Stimulated activated CD4-positive, alpha-beta T cell treated with anti-CD3 and anti-CD28 coated beads, Interleukin-2, amount 100 ng/mL, for 24 hours (primary cell): ENCODE measurements at places on chromosomes 1 and 21.

DNA sequence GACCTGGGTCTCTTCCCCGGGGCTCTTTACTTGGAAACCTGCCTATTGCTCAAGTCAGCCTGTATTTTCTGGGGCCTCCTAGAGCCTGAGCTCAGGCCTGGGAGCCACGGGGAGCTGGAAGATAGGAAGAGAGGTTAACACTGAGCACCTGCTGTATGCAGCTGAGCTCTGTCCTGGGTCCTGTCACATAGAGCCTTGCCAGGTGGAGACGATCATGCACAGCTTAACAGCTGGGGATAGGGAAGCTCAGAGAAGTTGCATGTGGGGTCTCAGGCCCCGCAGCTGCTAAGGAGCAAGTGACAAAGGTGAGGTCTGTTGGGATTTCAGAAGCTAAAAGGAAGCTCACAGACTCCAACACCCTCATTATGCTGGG, 127.4 kb upstream of the TMEM51 start:
- DNase-seq: no peak

DNA sequence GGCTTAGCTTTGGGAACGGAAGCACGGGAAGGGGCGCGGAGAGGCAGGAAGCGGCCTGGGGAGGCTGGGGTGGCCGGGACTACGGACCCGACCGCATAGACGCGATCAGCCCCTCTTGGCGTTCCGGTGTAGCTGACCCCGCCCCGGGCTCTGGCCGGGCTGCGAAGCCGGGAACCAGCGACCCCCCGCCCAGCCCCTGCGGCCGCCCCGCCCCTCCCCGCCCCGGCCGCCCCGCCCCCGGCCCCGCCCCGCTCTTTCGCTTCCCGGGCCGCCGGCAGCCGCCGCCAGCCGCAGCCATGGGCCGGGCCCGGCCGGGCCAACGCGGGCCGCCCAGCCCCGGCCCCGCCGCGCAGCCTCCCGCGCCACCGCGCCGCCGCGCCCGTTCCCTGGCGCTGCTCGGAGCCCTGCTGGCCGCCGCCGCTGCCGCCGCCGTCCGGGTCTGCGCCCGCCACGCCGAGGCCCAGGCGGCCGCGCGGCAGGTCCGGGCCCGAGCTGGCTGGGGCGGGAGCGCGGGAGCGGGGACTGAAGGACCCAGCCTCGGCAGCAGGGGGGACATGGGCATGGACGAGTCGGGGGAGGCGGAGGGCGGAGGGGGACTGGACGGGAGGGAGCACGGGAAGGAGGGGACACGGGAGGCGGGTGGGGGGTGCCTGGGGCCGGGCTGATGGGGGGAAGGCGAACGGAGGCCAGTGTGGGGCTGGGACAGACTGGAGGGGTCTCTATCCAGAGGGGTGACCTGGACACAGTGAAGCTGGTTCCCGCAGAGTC, at the start of gene SELENON:
TSS of gene SELENON (plus strand) at position 259 of the 768 bp plus-strand sequence. CDS start at position 297, 38 bp downstream.
- DNase-seq: peak; percentile 51

GRCh38 chr1:243313635-243314536, 58.0 kb downstream of the SDCCAG8 start:
- DNase-seq: no peak

- no peak for DNase-seq
Observed at GRCh38 chr1:157485793-157486192, 66.5 kb downstream of the FCRL5 start.

- no peak for DNase-seq
Observed at GRCh38 chr1:233113009-233113879, 162.8 kb downstream of the NTPCR start.
